Aorta (tissue), 5 donors: ENCODE measurements at places on chromosomes 16 and 17. TPM values are rescaled to one million over a fixed set of nuclear protein-coding genes. Genes with fewer than 3 reads are reported as not detected.

The SECTM1 gene
- 9.9 TPM for total RNA-seq

The DNAAF1 gene
- total RNA-seq: 0.19 TPM

GRCh38 chr16:81774348-81774747 is 4.7 kb upstream of the PLCG2 start:
- no peak for DNase-seq

DNA sequence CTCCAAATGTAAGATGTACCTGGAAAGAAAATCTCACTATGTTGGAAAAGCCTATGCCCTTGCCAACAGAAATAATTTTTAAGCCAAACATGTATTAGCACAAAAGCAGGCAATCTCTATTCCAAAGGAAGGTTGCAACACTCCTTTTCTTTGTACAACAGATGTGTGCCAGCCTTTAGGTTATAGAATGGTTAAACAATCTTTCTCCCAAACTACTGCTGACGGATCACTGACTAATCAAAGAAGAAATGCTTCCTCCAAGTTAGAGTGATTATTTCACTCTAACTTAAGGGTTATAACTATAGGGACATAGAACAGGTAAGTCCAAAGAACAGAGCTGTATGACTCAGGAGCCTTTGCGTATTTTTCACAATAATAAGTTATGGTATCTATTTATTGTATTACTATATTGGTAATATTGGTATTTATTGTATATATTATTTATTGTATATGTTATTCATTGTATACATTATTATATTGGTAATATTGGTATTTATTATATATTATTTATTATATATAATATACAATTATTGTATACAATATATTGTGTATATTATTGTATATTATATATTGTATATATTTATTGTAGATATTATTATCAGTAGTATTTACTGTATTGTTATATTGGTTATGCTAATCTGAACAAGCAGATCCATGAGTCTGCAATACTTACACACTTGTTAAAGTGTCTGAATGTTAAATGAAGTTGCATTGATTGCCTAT is 36.7 kb upstream of the ABCA5 start:
- no peak for DNase-seq

DNA sequence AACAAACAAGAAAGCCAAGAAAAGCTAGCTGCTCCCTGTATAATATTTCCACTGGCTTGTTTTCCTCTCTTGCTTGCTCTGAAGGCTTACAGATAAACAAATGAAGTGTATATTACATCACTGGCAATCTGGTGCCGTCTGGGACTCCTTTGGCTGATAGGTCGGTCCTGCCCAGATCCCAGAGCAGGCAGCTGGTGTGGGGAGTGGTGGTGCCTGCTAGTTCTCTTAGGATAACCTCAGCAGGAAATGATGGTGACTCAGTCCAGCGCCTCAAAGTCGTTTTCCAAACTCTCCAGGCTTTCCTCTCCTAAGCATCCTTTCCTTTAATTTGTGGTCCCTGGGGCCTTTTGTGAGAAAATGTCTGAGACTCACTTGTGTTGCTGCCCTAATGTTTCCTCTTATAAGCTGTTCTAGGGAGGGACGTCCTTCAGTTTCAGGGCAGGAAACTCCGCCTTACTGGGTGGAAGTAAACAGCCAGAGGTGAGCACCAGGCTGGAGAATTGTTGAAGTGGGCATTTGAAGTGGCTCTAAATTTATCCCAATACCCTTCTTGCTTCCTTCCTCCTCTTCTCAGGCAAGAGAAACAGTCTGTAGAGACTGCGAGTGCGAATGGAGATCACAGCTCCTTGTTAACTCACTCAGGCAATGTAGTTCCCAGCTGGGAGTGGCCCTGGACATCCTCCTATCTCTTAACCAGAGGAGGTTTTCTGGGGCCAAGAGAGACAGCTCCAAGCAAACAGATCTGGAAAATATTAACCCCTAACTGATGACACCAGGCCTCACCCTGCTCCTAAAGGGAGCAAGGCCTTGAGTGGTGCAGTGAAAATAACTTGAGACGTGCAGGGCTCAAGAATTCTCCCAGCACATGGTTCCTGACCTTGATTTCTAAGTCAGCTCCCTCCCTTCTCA is 34.9 kb downstream of the CD300LF start:
- no peak for DNase-seq
